ENCODE measurements at places on chromosomes 12 and 14.

- peak; percentile 4 for DNase-seq
Measured at GRCh38 chr14:47917344-47917954, 242.0 kb upstream of the MDGA2 start.

GRCh38 chr12:74988156-74988555 lies 221.5 kb downstream of the KCNC2 start:
- DNase-seq = no peak

GRCh38 chr12:12612358-12612757 lies 682 bp downstream of the CREBL2 start:
- no peak for DNase-seq

DNA sequence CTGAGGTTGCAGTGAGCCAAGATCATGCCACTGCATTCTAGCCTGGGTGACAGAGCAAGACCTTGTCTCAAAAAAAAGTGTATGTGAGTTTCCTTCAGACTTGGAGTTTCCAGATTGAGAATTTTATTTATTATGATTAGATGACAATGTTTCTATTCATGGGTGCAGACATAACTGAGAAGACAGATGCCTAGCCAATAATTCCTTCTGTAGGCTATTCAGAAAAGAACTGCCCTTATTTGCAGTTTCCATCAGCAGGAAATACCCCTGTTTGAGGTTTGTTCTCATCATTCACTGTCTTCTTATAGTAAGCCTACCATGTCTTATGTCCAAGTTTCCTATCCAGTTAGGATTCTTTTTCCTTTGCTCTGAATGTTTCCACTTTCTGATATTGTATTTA lies 269.0 kb downstream of the KTN1 start:
- DNase-seq = no peak

DNA sequence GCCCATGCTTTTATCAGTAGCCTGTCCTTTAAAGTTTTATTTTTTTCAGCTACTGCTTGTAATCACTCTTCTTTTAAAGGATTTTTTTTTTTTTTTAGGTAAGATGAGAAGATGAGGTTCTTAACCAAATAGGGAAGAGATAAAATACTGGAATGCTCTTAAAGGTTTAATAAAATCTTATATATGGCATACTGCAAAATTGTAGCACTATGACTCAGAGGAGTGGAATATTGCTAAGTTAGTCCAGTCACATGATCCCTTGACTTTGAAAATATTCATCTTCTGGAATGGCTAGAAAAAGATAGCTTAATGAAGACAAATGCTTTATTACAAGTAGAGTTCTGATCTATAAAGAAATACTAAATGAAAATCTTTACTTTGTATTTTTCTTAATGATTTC lies 116.6 kb downstream of the NAV3 start:
- no peak for DNase-seq

- DNase-seq = no peak
Measured at GRCh38 chr12:21451529-21451928, 14.1 kb downstream of the PYROXD1 start.

GRCh38 chr14:93688820-93689219 lies 99.5 kb downstream of the PRIMA1 start:
- no peak for DNase-seq

DNA sequence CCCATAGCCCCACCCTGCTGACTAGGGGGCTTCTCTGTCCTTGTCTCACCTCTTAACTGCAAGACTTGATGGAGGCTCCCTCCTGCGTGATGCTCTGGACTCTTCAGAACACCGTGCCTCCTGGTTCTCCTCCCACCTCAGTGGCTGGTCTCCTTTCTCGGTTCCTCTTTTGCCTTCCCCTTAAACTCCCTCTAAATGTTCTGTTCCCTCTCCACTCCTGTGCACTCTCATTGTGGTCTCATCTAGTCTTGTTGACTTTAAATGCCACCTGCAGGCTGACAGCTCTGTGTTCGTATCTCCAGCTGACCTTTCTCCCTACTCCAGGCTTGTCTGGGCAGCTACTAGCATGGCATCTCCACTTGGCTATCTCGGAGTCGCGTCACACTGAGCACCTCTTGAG lies 28.3 kb downstream of the DYNC1H1 start:
- no peak for DNase-seq

- DNase-seq = no peak
Measured at GRCh38 chr12:98419081-98419794, 96.2 kb upstream of the TMPO start.

DNA sequence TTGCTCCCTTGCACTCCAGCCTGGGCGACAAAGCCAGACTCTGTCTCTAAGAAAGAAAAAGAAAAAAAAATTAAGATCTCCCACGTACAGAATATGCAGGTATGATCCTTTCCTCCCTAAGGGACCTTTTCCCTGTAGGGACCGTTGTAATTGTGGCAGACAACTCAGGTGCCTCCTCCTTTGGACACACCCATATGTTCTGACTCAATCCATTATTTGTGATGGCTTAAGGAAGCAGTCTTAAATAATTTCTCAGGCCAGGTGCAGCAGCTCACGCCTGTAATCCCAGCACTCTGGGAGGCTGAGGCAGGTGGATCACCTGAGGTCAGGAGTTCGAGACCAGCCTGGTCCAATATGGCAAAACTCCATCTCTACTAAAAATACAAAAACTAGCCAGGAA lies 53.1 kb downstream of the TMCC3 start:
- DNase-seq = no peak

- no peak for DNase-seq
Measured at GRCh38 chr12:107598906-107599305, 86.7 kb upstream of the PWP1 start.

GRCh38 chr12:120865098-120865497 lies 39.1 kb downstream of the SPPL3 start:
- DNase-seq = no peak

DNA sequence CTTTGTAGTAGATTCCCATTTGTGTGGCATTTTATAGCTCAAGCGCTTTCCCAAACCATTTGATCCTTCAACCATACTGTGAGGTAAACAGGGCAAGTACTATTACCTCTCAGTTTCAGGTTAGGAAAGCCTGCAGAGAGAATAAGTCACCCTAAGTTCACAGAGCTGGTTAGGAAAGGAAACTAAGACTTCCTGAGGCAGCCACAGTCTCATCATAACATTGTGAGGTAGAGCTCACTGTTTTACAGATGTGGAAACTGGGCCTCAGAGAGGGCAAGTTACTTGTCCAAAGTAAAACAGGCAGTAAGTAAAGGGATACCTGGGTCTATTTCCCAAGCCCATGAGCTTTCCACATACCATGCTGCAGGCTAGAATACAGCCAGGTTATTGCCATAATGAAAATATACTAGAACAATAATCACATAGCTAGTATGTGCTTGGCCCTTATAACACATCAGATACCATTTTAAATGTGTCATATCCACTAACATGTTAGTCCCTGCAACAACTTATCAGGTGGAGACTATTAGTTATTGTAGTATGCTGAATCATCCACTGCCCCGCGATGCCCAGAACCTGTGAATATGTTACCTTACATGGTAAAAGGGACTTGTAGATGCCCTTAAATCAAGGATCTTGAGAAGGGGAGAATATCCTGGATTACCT lies 150.9 kb upstream of the GRIP1 start:
- no peak for DNase-seq

DNA sequence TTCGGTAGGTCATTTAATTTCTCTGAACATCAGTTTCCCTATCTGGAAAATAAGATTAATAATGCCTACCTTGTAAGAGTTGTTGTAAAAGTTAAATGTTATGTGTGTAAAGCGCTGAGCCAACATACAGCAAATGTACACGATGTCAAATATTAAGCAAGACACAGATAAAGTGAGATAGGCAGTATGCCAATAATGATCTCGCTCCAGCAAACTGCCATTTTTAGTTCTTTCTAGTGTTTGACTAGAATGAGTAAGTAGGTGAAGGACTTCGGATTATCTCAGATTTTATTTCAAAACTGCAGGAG lies 840 bp downstream of the DHRS7 start:
- no peak for DNase-seq

GRCh38 chr12:52351196-52352059 lies 15.9 kb downstream of the KRT85 start:
- DNase-seq = no peak

DNA sequence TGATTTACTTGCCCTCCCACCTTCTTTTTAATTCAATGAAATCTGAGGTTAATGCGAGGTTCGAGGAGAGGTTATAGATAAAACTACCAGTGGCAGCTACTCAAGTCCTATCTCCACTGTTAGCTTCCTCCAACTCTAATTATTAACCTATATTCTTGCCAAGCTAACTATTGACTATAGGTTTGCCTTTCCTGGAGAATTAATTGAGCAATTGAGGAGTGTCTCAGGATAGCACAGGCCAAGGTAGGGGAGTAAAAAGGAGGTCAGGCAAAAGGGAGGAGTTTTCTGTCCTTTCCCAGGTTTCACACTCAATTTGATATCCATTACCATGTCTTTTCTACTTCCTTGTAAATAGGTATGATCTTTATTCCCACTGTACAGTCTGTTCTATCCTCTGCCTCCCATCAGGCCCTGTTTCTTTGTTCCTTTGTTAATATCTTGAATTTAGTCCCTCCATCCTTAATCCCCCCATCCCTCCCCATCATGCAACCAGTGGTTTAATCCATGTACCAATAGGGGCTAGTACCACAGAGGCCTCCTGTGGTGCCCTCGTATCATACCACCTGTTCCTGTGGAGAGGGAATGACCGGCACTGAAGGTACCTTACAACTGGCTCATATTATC lies 3.7 kb upstream of the SUOX start:
- DNase-seq = no peak

DNA sequence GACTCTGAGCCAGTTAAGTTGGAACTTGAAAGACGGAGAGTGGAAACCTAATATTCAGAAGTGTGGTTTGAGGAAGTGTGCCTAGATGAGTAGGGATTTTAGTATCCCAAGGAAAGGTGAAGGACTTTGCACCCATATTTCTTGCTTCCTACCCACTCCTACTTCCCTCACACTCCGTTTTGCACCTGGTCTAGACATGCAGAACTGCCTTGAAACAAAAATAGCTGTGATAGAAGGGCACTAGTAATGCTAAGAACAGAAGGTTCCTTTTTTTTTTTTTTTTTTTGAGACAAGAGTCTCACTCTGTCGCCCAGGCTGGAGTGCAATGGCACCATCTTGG lies 732 bp upstream of the ARF3 start:
- no peak for DNase-seq

DNA sequence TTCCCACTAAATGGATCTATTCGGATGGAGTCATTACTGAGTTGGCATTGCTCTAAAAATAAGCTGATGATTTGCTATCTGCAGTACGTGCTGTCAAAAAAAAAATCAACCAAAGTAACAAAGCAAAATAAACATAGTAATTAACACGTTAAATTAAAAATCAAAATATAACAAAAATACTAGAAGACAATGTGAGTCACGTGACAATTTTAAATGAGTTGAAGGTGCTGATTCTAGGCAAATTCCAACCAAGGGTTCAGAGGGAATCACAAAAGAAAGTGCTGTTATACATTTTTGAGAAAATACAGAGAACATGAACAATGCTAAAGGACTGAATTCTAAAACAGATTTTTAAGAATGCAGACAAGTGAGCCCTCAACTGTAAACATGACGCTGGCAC lies 45.2 kb upstream of the IFNG-AS1 start:
- no peak for DNase-seq

DNA sequence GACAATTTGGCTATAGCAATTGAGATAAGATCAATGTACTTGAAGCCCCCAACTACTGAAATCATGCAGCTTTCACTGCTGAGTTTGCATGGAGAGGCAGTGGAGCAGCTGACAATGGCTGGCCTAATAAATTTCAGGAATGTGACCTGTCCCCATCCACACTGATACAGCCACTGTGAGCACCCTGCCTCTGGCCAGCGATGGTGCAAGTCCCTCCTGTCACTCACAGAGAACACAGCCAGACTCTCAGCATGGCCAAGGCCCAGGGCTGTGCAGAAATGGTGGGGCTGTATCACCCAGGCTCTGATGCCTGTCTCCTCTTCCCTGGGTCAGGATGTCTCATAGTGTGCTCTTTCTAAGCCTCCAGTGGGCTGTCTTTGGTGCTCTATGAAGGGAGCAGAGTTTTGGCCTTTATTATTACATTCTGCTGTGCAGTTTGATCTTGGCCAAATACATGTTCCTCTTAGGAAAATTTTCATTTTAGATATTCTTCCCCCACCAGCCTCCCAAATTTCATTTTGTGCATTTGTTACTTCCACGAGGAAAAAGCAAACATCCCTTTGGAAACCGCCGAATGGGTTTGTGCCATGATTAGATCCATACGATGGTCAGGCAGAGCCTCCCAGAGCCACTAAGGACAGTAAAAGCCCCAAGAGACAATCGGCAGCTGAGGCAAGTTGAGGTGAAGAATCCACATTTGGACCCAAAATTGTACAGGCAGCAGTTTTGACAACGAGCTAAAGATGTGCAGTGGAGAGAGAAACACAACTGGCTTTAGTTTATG lies 85.1 kb upstream of the WSCD2 start:
- DNase-seq = no peak

- no peak for DNase-seq
Measured at GRCh38 chr12:50508414-50508813, 3.6 kb downstream of the DIP2B start.

- no peak for DNase-seq
Measured at GRCh38 chr12:76766161-76766560, 2.2 kb downstream of the ZDHHC17 start.

DNA sequence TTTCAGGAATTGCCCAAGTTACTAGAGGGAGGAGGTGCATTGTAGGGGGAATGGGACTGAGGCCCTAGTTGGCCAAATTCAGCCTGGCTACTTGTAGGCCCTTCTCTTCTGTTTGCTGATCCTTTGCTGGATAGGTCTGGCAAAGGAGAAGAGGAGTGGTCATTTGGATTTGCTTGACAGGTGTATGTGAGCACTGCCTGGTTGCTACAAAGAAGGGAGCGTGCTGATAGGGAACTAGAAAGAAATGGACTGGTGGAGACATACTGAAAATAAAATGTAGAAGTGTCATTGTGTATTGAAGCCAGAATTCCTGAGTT lies 3.6 kb downstream of the PSMA6 start:
- DNase-seq = no peak

DNA sequence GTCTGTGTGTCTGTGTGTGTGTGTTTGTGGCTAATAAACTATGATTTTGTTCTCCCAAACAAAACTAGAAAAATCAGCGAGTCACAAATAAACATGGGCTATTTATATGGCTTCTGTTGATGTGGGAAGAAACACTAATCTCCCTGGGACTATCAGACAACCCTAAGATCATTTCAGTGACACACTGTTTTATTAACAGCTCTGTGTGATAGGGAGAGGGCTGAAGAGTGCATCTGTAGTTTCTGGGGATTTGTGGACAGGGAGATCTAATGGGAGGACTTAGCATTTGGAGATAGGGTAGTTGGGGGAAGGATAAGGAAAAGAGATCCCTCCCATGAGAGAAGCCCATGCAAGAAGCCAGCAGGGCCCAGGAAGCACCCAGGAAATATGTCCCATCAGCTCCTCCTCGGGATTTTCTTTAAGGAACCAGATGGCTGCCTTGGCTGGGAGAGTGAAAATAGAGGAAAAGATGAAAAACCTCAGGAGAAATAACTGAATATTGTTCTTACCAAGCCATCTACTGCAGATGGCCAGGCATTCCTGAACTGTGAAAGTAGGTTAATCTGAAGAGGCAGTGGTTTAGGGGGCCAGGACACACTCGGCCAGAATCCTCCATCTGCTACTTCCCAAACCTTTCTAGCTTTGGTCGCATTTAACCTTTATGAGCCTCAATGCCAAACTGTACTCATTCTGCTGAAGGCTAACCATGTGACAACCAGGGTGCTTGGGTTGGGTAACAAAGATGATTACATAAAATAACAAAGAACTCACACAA lies 253.4 kb downstream of the BTG1 start:
- no peak for DNase-seq

Data from NCI-H1930 (cell line).